ENCODE measurements at places on chromosomes 3 and 15. TPM values are rescaled to one million over a fixed set of nuclear protein-coding genes. Genes with fewer than 3 reads are reported as not detected.

The RTP1 gene
- total RNA-seq: not detected

GRCh38 chr3:129101370-129102138 is 20.1 kb downstream of the RAB43 start:
- DNase-seq: no peak
- H3K4me3 ChIP-seq: no peak overlapping the region
- no peaks in the 10 kb centered on the region for H3K36me3 ChIP-seq
- H3K4me1 ChIP-seq: peaks cover 14% of the 10 kb centered on the region
- no peak overlapping the region for H3K27ac ChIP-seq
- no peaks in the 10 kb centered on the region for H3K27me3 ChIP-seq

DNA sequence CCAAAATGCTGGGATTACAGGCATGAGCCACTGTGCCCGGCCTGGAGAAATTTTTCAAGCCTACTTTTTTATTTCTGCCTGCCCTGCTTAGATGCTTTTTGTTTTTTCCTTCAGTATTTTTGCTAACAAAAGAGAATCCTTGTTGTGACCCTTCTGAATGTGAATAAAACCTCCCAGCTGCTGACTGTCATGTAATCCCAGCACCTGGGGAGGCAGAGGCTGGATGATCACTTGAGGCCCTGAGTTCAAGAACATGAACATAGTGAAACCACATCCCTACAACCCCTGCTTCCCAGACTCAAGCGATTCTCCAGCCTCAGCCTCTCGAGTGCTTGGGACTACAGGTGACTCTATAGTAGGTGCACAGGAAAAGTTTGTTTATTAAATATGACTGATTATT is 84.9 kb downstream of the SOX2 start:
- no peak overlapping the region for H3K27ac ChIP-seq
- H3K4me3 ChIP-seq: no peak overlapping the region
- H3K27me3 ChIP-seq: no peaks in the 10 kb centered on the region
- no peaks in the 10 kb centered on the region for H3K36me3 ChIP-seq

The SYNPR gene
- not detected for total RNA-seq

DNA sequence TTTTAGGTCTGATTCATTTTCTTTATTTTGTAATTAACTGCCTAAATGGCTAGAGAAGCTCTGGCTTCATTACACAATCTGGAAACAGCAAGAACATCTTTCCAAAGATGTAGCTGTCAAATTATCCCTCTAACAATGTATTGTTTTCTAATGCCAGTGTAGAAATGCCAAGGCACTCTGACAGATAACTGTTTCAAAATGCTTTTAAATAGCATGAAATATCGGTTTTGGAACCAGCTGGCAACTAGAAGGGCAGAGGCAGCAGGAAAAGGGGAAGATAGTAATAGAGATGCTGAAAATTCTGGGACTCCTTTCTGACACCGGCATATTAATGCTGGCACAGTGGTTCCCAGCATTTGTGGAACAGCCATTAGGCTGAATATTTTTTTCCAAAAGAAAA is 26.1 kb downstream of the MORC1 start:
- no peak overlapping the region for H3K27ac ChIP-seq
- H3K36me3 ChIP-seq: no peaks in the 10 kb centered on the region
- DNase-seq: no peak
- no peaks in the 10 kb centered on the region for H3K27me3 ChIP-seq
- H3K4me3 ChIP-seq: no peak overlapping the region
- no peaks in the 10 kb centered on the region for H3K4me1 ChIP-seq

DNA sequence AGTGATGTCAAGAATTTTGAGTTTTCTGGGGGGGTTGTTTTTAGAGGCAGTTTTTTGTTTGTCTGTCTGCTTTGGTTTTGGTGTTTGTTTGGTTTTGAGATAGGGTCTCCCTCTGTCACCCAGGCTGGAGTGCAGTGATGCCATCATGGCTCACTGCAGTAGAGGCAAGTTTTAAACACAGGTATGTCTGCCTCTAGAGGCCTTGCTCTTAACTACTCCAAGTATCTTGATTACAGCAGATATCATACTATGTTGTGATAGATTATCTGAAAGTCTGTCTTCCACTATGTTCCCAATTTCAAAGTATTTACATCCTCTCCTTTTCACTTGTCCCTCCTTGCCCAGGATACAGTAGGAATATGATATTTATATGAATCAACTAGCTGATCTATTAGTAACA is 57.7 kb downstream of the ERC2 start:
- no peak overlapping the region for H3K27ac ChIP-seq
- DNase-seq: no peak

The EIF1B gene
- 21.0 TPM for total RNA-seq

GRCh38 chr15:34890424-34890823 is 79.1 kb downstream of the AQR start:
- H3K4me3 ChIP-seq: no peak overlapping the region
- no peak for DNase-seq
- no peaks in the 10 kb centered on the region for H3K4me1 ChIP-seq
- no peak overlapping the region for H3K27ac ChIP-seq

- no peak overlapping the region for H3K27ac ChIP-seq
- H3K36me3 ChIP-seq: no peaks in the 10 kb centered on the region
- H3K4me3 ChIP-seq: no peak overlapping the region
- H3K4me1 ChIP-seq: peaks cover 5% of the 10 kb centered on the region
- no peak for DNase-seq
- H3K27me3 ChIP-seq: no peaks in the 10 kb centered on the region
These were observed 200.1 kb downstream of the OPA1 start for GRCh38 chr3:193793123-193793522.

The IGSF11 gene
- 0.56 TPM for total RNA-seq

The BUB1B gene
- total RNA-seq: 2.1 TPM

GRCh38 chr3:139122221-139122581 is 77.5 kb upstream of the PRR23C start:
- no peak overlapping the region for H3K4me3 ChIP-seq
- DNase-seq: no peak
- H3K27me3 ChIP-seq: no peaks in the 10 kb centered on the region
- no peaks in the 10 kb centered on the region for H3K36me3 ChIP-seq
- no peak overlapping the region for H3K27ac ChIP-seq
- no peaks in the 10 kb centered on the region for H3K4me1 ChIP-seq

The RTP3 gene
- not detected for total RNA-seq

DNA sequence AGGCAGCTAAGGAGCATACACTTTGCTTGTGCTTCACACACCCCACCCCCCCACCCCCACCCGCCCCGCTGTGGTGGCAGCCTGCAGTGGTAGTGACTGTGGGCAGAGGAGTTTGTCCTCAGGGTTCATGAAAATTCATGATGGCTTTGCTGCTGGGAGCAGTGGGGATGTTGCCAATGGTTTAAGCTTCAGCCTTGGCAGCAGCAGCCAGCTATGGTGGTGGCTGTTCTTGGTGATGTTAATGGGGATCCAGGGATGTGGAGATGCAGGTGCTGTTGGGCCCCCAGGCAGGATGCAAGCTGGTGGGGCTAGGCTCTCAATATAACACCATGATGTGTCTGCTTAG is 55.8 kb downstream of the TNFAIP8L3 start:
- no peaks in the 10 kb centered on the region for H3K36me3 ChIP-seq
- H3K27me3 ChIP-seq: no peaks in the 10 kb centered on the region
- H3K4me3 ChIP-seq: no peak overlapping the region
- H3K4me1 ChIP-seq: no peaks in the 10 kb centered on the region

The PPARG gene
- total RNA-seq: 27.3 TPM

- H3K4me1 ChIP-seq: peaks cover 9% of the 10 kb centered on the region
- H3K27ac ChIP-seq: no peak overlapping the region
- no peak overlapping the region for H3K4me3 ChIP-seq
- H3K27me3 ChIP-seq: no peaks in the 10 kb centered on the region
These were observed 30.2 kb downstream of the IFT80 start for GRCh38 chr3:160368804-160369203.
